ENCODE measurements at places on chromosomes 5 and 9.

- no peak for DNase-seq
Observed at GRCh38 chr5:1883925-1884677, 1.4 kb upstream of the IRX4 start.

DNA sequence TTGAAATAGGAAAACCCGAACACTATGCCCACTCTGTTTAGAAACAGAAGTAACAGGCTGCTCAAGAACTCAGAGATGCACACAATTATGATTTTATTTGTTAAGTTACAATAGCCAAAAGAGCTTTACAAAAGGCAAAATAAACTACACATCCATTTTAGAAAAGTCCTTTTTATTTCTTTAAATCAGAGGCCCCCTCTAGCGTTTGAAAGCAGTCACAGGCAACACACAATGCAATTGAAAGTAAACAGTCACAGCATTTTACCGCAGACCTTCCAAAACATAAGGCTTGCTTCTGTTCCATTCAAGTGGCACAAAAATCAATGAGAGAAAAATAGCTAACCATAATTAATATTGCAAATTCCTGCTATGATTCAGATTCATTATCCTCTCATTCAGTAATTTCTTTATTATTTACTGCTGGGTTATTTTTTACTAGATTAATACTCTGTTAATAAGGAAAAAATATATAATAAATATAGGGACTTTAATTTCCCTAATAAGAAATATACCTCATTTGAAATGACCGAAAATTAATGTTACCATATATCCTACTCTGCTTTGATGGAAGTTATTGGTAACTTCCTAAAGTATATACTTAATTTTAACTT, 78.3 kb downstream of the CEP120 start:
- DNase-seq = peak; percentile 20

DNA sequence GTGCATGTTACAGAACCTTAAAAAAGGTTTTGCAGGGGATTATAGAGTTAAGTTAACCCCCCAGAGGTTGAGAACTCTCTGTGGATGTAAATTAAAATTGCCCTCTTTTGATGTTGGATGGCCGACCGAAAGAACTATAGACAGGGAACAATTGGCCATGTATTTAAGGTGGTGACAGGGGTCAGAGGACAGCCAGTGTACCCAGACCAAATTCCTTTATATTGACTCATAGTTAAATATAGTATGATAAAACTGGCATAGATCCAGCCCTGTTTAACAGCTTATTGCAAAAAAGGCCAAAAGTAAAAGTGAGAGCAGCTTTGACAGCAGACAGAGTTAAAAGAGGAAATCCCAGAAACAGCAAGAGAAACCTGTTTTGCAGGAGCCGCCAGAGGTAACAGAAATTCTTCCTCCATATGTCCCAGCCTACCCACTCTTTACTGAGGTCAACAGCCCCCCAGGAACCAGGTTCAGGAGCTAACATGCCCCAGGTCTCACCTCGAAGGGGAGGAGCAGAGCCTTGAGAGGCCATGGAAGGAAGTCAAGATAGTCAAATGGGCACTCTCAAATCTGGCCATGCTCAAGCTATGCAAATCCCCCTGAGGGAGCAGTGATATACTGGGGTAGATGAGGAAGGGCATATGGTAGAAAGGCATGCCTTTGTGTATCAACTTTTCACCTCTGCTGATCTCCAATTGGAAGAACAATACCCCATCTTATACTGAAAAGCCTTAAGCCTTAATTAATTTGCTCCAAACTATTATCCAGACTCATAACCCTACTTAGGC, 156.4 kb upstream of the COX7C start:
- no peak for DNase-seq

- no peak for DNase-seq
Observed at GRCh38 chr9:12696931-12697622, 3.9 kb downstream of the TYRP1 start.

GRCh38 chr5:150401076-150401375, 11.7 kb downstream of the CD74 start:
- no peak for DNase-seq

- DNase-seq = no peak
Observed at GRCh38 chr9:114229295-114229694, 74.0 kb downstream of the COL27A1 start.

DNA sequence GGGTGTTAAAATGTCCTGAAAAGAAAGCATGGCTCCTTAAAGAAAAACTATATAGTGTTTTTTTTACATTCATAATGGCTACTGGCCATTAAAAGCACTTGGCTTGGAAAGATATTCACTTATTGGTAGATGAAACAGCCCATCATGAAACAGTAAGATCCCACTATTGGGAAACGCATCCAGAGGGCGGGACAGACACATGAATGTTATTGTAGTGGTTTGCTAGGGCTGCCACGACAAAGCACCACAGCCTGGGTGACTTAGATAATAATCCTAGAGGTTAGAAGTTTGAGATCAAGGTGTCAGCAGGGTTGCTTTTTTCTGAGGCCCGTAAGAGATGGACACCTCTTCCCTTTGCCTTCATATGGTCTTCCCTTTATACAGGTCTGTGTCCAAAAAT, 139.4 kb upstream of the ANKH start:
- no peak for DNase-seq

DNA sequence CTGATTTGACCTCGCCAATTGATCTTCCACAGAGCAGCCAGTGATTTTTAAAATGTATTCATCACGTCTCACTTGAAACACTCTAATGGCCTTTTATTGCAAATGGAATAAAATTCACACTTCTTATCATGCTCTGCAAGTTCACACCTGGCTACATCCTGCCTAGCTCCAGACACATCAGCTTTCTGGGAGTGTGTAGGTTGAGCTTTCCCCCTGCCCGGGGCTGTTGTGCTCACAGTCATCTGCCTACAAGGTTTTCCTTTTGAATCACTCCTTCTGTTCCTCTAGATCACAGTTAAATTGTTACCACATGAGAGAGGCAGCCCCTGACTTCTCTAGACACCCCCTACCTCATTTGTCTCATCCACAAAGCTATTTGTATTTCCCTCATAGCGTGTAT, 674.5 kb downstream of the PRELID2 start:
- DNase-seq = no peak

GRCh38 chr5:120007598-120007997, 378.2 kb downstream of the FAM170A start:
- no peak for DNase-seq

GRCh38 chr5:55600497-55601203, 65.9 kb upstream of the PLPP1 start:
- DNase-seq = no peak

GRCh38 chr5:167063788-167064187, 1227.7 kb upstream of the WWC1 start:
- peak; percentile 9 for DNase-seq

DNA sequence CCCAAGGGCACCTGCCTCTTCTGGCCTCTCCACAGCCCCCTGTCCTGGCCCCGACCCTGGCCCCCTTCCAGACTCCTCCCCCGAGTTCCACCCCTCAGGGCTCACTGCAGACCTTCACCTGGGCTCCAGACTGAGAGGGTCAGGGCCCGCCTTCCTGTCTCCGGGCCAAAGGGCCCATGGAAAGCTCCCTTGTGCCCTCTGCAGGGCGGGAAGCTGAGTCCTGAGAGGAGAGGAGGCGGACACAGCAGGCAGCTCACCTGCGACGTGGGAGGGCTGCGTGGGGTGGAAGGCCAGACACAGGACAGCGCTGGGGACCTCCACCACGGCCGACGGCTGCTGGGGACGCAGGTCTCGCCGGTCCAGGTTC, 20.6 kb downstream of the DYNC2I2 start:
- DNase-seq = peak; percentile 72

DNA sequence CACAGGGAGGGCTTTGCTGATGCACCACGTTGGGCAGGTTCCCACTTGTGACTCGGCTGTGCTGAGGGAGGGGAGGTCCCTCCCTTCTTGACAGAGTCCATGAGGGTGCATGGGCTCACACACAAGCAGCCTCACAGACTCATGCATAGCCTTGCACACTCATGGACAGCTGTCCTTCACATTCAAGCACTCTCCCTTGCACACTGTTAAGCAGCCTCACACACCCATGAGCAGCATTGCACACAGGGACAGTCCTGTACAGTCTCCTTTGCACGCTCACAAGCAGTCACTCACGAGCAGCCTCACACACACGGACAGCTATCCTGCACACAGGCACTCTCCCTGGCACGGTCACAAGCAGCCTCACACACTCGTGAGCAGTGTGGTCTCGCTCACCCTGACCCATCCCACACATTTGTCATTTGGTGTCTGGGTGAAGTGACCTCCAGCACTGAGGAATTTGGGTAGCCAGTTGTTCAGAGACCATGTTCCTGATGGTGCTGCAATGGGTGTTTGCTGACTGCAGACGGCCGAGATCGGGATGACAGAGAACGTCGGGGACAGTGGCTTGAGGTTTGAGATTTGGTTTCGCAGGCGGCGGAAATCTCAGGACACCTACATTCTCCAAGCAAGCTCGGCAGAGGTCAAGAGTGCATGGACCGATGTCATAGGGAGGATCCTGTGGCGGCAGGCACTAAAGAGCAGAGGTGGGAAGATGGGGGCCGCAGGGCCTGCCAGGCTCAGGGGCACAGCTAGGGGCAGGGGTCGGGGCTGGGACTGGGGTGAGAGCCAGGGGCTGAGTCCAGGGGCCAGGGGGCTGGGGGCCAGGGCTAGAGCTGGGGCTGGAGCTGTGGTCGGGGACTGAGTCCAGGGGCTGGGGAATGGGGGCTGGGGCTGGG, 17.7 kb upstream of the LRRC14B start:
- no peak for DNase-seq

GRCh38 chr9:69466151-69466550, 141.1 kb downstream of the ENTREP1 start:
- no peak for DNase-seq

GRCh38 chr5:149497357-149497756, 53.9 kb downstream of the CSNK1A1 start:
- DNase-seq = no peak

DNA sequence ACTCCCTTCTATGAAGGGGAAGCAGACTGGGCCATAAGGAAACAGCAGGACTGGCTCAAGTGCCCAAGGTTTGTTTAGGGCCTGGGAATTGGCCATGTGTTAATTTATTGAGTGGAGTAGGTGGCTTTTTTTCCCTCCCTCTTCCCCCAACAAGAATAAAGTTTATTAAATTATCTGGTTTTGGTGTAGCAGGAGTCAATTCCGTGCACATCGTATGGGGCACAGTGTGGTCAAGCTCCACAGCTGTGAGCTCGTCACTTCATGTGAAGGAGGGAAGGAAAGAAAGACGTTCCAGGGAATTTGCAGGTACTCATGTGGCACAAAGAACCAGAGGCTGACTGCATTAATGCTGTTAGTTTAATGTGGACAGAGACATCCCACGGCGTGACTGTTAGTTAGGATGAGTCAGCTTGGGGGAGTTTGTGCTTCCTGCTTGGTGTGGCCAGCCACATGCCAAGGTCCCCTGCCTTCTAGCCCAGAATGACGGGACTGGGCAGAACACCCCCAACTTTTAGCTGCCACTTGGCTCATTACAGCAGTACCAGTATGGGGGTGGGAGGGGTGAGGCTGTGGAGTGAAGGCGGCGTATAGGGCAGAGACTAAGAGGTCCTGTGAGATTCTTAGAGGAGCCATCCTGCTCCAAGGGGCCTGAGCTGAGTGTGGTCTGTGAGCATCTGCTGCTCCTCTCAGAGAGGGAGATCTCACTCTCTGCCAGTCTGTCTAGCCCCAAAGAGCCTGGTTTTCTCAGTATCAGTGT, 33.2 kb downstream of the CSF1R start:
- no peak for DNase-seq

DNA sequence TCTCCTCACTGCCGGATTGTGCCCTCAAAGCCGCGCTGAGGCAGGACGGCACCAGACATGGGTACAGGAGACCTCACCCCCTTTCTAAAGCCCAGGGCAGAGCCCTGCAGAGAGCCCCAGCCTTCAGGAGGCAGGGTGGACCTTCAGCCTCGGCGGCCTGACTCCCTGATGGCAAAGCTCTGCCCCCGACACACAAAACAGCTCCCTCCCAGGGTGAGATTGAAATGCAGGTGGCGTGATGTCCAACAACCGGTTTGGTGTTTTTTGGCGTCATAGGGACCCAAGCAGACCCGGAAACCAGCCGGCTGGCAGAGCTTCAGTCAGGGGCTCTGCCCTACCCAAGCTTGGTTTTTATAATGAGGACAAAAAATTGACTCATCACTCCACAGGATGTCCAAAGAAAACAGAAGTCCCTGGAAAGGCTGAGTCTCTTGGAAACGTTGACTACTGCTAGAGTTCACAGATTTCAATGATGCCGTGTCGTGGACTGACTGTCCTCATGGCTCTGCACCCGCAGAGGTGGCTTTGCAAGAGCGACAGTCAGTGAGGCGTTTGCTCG, 275.2 kb upstream of the IRX1 start:
- no peak for DNase-seq

DNA sequence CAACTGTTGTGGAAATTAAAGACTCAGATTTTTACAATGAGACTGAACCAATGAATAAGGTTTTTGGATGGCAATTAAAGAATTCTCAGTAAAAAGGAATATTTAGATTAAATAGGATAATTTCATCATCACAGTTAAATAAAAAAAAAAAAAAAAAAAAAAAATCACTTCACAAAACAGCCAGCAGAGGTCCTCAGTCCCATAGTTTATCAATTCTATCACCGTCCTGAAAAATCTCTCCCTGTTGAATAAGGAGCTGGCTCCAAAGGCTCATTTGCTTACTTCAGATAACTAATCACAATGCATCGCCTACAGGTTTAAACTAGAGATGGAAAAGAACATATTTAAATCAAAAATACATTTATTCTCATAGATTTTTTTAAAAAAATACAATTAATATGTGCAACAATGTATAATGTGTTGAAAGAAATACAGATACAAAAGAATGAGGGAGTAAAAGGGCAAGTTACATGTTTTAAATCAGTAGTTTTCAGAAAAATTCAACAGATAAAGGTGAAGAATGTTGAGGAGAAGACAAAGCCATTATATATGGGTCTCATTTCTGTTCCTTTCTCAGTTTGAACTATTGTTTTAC, 175.8 kb upstream of the CHD1 start:
- DNase-seq = peak; percentile 39

GRCh38 chr5:95817430-95817829, 5.1 kb downstream of the GLRX start:
- no peak for DNase-seq

- DNase-seq = no peak
Observed at GRCh38 chr9:70816316-70816715, 305.1 kb downstream of the TRPM3 start.

- DNase-seq = peak; percentile 67
Observed at GRCh38 chr5:162068412-162068811, 839 bp downstream of the GABRG2 start.

- DNase-seq = no peak
Observed at GRCh38 chr9:14939378-14939777, 29.1 kb upstream of the FREM1 start.

GRCh38 chr5:169904059-169904458, 76.2 kb downstream of the INSYN2B start:
- no peak for DNase-seq
